SK-N-SH (cell line): ENCODE measurements at places on chromosomes 7 and 10. TPM values are rescaled to one million over a fixed set of nuclear protein-coding genes. Genes with fewer than 3 reads are reported as not detected.
A peak's percentile ranks its signal among the peaks of the same experiment; 100 is the strongest.

- DNase-seq, result no peak
Observed at GRCh38 chr7:30254717-30255063, 29.7 kb upstream of the ZNRF2 start.

DNA sequence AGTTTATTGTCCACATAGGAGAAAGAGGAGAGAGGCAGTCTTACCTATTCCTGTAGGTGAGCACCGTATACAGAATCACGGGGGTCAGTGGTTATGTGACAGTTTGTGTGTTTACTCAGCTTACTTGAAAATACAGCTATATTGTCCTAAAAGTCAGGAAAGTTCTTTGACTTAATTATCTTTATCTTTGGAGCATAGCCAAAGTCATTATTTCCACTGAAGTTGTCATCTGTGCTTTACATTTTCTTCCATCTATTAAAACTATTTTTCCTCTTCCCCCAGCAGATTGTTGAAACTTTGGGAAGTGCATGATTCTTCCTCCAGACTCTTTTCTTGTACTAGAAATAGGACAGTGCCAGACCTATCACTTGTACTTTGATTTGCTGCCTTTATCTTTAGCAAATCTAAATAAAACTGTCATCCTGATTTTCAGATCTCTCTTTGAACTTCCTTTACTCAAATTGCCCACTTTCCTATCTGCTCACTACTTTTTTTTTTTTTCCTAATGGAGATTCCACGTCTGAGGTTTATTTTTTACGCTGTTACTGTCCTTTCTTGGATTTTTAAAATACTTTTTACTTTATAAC, 58.3 kb downstream of the TAF3 start:
- DNase-seq, result no peak

GRCh38 chr7:76315364-76315763, 12.9 kb downstream of the HSPB1 start:
- DNase-seq, result no peak

- no peak for DNase-seq
Observed at GRCh38 chr10:36455526-36456133, 669.8 kb upstream of the ANKRD30A start.

- DNase-seq, result no peak
Observed at GRCh38 chr10:101008823-101009423, 9.3 kb downstream of the LZTS2 start.

GRCh38 chr10:31120392-31120791, 88.7 kb upstream of the ZNF438 start:
- DNase-seq, result no peak

DNA sequence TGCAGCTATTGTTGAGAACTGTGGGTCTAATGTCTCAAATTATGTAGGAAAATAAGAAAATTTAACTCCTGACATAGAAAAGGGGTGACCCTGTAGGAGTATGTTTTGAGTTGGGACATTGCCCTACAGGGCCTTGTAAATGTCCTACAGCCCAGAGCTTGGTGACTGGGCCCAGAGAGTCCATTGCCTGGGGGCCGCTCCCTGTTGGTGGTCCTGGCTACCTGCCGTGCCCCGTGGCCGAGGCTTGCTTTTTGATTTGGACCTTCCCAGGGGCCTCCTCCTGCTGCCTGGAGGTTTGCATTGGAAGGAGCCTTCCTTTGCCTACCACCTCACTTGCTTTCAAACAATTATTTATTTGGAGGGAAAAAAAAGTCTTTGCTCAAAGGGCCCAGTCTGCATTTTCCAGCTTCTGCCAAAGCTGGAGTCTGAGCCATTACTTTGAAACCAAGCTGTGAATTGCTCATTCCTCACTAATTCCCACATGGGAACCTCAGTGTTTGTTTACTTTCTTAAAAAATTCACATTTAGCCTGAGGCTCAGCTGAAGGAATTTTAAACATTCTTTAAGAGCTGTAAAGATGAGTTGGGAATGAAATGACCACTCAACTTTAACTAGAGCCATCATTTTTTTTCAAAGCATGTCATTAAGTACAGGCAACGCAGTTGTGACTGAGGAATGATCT, 355.0 kb downstream of the GLRX3 start:
- no peak for DNase-seq

GRCh38 chr10:59625721-59626522, 83.7 kb downstream of the SLC16A9 start:
- peak; percentile 73 for DNase-seq

GRCh38 chr10:7756360-7756992, 31.3 kb downstream of the KIN start:
- DNase-seq, result no peak

- no peak for DNase-seq
Observed at GRCh38 chr10:119644994-119645393, 6.2 kb upstream of the BAG3 start.

DNA sequence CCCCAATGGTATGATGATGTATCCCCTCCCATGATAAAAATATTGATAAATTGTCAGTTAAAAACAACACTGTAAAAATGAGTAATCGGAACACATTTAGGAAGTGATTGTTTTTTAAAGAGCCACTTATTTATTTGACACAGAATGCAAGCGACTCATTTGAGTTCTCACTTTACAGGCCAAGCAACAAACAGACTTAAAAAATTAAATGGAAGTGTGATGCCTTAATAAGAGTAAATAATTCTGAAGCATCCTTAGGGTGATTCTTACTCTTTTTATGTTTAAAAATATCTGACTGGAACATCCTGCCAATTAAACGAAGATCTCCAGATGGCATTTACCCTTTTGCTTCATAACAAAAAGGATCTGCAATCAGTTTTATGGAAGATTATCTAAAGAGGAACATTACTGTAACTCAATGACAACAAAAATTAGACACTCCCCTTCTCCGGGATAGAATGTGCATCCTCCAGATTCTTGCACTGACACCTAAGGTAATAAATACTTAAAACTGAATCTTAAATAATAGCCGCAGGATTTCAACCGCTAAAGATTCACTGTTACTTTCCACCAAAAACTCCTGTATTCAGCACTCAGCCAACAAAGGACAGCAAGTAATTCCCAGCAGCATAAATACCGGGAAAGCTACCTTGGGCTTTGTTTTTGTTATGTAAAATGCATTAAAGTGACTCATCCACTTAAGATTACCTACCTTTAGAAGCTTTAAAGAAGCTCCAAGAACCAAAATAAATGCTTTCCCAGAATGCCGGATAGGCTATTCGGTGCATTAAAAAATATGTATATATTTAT, 1.7 kb downstream of the CACNA2D1 start:
- peak; percentile 23 for DNase-seq

Gene GCC1
- polyA plus RNA-seq, result 8.4 and 10.3 TPM in 2 replicates

Gene SEC23IP
- 23.8 and 32.2 TPM in 2 replicates for polyA plus RNA-seq

Gene PLCE1
- polyA plus RNA-seq, result 1.2 and 1.9 TPM in 2 replicates

Gene TMEM72
- polyA plus RNA-seq, result not detected in 2 replicates

Gene ATRNL1
- 0.44 and 0.67 TPM in 2 replicates for polyA plus RNA-seq

Gene GRM3
- polyA plus RNA-seq, result not detected in 2 replicates
